ENCODE measurements at places on chromosomes 7 and 10. TPM values are rescaled to one million over a fixed set of nuclear protein-coding genes. Genes with fewer than 3 reads are reported as not detected.

PPP1R9A gene
- 0.04 TPM for polyA plus RNA-seq

NEUROG3 gene
- polyA plus RNA-seq, result not detected

GRCh38 chr10:58653139-58653538, 140.5 kb downstream of the BICC1 start:
- no peaks in the 10 kb centered on the region for H3K27me3 ChIP-seq
- no peaks in the 10 kb centered on the region for H3K36me3 ChIP-seq
- no peak for DNase-seq
- H3K27ac ChIP-seq, result no peak overlapping the region
- no peaks in the 10 kb centered on the region for H3K4me1 ChIP-seq

- no peak overlapping the region for H3K27ac ChIP-seq
- H3K27me3 ChIP-seq, result no peaks in the 10 kb centered on the region
- no peak overlapping the region for H3K4me3 ChIP-seq
These were observed 191.7 kb upstream of the MTPN start for GRCh38 chr7:136168821-136169220.

GRCh38 chr7:31850066-31850465, 163.1 kb downstream of the PPP1R17 start:
- no peaks in the 10 kb centered on the region for H3K27me3 ChIP-seq
- DNase-seq, result no peak
- H3K36me3 ChIP-seq, result no peaks in the 10 kb centered on the region
- no peaks in the 10 kb centered on the region for H3K4me1 ChIP-seq
- no peak overlapping the region for H3K27ac ChIP-seq
- H3K4me3 ChIP-seq, result no peak overlapping the region

DNA sequence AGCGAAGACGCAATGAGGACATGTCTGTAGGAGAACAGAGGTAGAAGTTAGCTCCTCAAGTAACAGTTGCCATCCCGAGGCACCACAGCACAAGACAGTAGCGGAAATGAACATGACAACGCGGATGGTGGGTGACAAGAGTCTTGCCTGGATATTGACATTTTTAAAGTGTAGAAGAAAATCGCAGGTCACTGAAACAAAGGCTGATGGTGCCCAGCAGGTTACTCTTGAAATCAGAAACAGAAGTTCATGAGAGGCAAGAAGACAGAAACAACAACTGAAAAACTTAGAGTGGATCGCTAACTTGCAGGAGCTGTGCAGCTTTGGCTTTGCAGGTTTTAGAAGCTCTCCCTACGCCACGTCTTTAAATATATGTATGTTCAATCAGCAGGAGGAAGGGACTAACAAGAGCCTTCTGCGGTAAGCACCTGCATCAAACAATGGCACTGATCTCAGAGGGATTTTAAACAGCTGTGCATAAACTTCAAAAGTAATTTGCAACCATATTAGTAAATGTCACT, 1.8 kb downstream of the PRKCQ start:
- no peaks in the 10 kb centered on the region for H3K4me1 ChIP-seq
- no peak for DNase-seq
- H3K27ac ChIP-seq, result no peak overlapping the region
- peaks cover 6% of the 10 kb centered on the region for H3K27me3 ChIP-seq
- H3K4me3 ChIP-seq, result no peak overlapping the region
- no peaks in the 10 kb centered on the region for H3K36me3 ChIP-seq

GRCh38 chr7:107043921-107044346, 571 bp upstream of the PRKAR2B start:
- no peak for DNase-seq
- H3K36me3 ChIP-seq, result no peaks in the 10 kb centered on the region
- H3K4me3 ChIP-seq, result 0 out of 2 replicates have a peak overlapping the region, but pooled peaks have one; percentile 50
- H3K4me1 ChIP-seq, result no peaks in the 10 kb centered on the region
- H3K27me3 ChIP-seq, result peaks cover 4% of the 10 kb centered on the region
- H3K27ac ChIP-seq, result no peak overlapping the region

Measured in GM12878 (cell line).